ENCODE measurements at places on chromosomes 13 and 19.

GRCh38 chr13:74871369-74872070 is 610.4 kb downstream of the TBC1D4 start:
- no peak for DNase-seq

- DNase-seq, result no peak
Measured at GRCh38 chr13:113782472-113782871, 23.4 kb downstream of the TMEM255B start.

GRCh38 chr13:18998389-18998788 is 183.2 kb downstream of the TUBA3C start:
- no peak for DNase-seq

DNA sequence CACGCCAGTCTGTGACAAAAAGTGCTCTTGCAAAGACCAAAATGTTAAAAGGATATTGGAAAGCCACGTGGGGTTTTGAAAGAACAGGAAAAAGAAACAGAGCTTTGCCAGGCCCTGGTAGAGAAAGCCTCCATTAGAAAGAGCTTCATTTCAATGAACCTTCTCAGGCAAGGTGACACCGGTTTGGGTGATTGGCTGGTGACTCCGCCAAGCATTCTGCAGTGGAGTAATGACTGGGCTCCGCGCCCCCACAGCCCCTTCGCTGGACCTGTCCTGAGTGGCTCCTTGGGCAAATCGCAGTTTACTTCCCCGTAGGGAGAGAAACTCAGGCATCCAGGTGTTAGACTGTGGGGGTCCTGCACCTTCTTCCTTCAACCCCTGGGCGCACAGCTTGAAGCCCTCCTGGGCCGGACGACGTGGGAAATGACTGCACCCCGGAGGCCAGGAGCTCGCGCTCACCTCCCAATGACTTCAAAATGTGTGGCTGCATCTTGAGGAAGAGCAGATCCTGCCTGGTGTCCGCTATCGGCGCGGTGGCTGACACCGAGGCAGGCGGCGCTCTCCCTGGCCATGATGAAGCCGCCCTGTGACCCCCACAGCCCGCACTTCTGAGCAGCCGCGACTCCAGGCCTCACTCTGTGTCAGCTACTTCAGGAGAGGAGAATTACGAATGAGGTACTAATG is 444.6 kb upstream of the SGCG start:
- no peak for DNase-seq

GRCh38 chr19:43638995-43639518 is 593 bp downstream of the CADM4 start:
- DNase-seq, result no peak
